Stimulated activated CD4-positive, alpha-beta T cell treated with anti-CD3 and anti-CD28 coated beads, Interleukin-15, amount 100 ng/mL, for 1 hour (primary cell): ENCODE measurements at places on chromosomes 3 and 15.

DNA sequence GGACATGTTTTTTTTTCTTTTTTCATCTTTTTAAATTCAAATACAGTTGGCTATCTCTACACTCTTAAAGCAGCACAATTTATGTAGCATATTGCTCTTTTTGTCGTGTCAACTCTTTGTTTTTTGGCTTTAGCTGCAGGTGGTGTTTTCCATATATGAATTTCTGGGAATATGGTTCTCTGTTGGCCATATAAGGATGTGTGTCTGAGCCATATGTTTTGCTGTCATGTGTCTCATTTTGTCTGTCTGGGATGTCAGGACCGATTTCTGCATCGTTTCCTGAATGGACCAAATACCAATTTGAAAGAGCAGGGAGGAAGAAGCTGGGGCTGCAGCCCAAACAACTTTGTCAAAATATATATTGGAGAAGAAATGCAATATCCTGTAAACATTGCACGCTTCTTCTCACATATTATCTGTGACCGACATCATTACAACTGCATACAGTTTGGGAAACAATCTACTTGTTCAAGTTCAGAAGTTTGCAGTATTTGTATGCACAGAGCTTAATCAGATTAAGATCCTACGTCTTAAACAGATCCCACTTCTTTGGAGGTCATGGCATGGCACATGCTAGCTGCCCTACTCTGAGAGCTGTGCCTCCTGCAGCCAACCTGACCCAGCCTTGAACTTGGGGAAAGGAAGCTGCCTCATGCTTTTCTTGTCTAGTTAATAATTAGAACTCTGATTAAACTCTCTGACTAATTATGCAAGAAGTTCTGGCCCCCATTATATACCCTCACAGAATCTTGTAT lies 4.0 kb upstream of the SATB1 start:
- no peak for DNase-seq

DNA sequence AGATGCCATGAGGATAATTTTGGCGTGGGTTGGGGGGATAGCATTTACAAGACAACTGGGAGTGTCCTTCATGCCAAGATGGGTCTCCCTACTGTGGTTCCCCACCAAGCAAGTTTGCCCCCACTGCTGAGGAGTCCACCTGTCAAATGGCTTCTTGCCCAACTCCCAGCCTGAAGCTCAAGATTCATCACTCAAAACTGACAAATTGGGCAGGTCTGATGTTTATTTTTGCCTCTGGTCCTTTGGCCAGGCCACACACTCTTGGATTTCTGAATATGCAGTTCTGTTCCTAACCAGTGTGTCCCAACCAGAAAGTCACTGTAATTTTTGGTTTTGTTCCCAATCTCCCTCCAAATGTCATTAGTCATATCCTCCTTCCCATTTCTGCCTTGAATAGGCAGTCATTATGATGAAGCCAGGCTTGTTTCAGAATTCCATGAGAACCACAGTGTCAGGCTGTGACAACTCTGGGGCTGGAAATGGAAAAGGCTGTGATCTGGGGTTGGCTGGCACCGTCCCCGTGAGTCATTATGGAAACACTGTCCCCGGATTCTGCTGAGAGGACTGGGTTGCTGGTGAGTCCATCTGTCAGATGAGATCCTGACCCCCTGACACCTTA lies 29.3 kb upstream of the MEF2A start:
- DNase-seq: no peak

GRCh38 chr15:29962407-29962806 lies 120.3 kb upstream of the GOLGA8J start:
- DNase-seq: no peak

DNA sequence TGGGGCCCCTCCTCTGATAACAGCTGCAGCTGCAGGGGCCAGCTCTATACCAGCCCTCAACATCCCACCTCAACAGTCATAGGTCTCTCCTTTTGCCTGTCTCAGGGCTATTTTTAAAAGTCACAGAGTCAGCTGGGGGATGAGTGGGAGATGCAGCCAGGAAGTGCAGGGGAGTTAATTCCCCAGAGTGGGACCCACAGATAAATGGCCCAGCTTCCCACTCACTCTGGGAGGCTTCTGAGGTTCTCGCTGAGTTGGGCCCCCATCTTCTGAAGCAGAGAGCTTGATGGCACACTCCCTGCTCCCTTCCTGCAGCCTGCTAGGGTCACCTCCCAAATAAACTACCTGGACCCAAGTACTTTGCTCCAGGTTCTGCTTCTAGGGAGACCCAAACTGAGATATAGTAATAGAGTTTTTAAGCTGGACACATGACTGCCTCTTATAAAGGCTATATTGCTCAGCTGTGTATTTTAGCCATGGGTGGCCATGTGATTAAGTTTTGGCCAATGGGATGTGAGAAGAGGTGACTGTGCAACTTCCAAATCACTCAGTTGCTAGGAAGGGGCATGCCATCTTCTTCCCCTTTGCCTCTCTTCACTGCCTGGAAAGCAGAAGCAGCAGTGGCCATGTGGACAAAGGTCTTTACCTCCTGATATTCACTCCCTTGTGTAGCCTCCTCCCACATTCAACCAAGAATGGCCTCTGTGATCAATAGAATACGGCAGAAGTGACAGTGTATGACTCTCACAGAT lies 15.5 kb upstream of the VIPR1 start:
- DNase-seq: no peak

DNA sequence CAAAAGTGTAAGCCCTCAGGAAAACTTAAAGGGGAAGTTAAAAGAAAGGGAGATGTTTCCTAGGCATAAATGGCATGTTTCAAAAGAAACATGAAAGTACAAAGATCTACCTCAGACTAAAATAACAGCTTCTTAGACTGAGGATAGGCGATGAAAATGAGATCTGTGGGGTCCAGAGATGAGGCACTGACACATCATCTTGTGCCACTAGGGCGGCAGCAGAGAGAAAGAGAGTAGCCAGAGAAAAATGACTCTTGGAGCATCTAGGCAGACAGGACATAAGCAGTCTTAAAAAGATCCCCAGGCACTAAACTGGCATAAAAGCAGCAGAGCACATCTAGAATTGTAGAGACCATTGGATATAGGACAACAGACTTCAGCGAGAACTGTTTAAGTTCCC lies 42.5 kb upstream of the RFX7 start:
- no peak for DNase-seq

- no peak for DNase-seq
Observed at GRCh38 chr15:94162939-94163338, 68.4 kb upstream of the MCTP2 start.

- no peak for DNase-seq
Observed at GRCh38 chr3:135503760-135504686, 461.5 kb upstream of the PPP2R3A start.

DNA sequence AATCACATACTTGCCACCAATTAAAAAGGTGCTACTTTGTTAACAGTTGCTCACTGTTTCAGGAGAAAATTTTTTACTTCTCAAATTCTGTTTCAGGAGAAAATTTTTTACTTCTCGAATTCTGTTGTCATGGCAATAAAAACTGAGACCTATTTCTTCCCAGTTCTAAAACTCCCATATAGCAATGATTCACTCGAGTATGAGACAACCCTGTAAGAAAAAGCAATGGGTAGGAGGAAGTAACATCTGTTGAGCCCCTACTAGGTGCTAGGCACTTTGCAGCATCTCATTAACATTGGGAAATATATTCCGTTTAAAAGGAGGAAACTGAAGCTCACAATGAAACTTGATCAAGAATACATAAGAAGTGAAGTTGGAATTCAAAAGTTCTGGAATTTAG lies 35.1 kb upstream of the IGSF11 start:
- DNase-seq: no peak

DNA sequence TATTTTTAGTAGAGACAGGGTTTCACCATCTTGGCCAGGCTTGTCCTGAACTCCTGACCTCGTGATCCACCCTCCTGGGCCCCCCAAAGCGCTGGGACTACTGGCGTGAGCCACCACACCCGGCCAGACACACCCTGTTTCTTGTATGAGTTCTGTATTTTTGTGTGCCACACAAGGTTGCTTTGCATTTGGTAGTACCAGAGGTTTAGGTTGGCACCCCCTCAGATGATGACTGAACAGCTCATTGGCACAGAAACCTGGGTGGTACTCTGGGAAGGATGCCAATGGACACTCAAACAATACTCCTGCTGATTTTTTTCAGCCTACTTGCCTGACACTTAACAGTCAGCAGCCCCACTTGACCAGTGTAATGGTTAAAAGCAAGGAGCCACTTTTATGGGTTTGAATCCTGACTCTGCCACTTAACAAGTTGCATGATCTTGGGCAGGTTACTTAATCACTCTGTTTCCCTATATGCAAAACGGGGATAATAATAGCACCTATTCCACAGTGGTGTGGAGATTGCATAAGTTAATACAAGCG lies 39.2 kb upstream of the BCL2A1 start:
- DNase-seq: no peak

DNA sequence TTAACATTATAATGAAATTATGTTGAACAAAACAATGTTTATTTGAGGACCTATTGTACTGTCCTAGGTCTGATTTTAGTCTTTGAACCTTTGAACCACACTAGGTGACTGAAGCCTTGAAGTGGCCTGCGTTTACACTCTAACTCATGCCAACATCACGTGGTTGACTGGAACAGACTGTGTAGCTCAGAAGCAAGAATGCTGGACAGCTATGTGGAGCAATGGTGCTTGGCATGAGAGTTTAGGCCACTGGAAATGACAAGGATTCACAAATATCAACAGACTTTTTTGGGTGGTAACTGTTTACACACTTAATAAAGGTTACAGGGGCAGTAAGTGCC lies 391.5 kb downstream of the RAP2B start:
- DNase-seq: no peak
